Vagina (tissue), 2 donors: ENCODE measurements at places on chromosomes 12 and 14. TPM values are rescaled to one million over a fixed set of nuclear protein-coding genes. Genes with fewer than 3 reads are reported as not detected.

Gene ASCL1
- not detected for total RNA-seq

DNA sequence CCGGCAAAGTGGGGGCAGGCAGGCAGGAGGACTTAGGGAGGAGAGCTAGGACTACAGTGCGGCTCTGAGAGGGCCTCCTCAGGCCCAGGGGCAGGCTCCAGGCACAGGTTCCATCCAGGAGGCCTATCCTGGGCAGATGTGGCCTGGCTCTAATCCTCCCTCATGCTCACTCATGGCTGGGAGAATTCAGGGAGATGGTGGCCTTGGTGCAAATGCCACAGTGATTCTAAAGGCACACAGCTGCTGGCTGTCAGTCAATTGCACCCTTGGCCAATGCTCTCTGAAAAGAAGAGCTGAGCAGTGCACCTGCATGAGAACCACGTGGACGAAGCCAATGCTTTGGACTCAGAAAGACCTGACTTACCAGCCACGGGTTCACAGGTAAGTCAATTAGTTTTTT lies 89.6 kb downstream of the C12orf75 start:
- no peak for DNase-seq
- no peak overlapping the region for H3K4me3 ChIP-seq
- no peak overlapping the region for H3K27ac ChIP-seq
- H3K4me1 ChIP-seq: no peaks in the 10 kb centered on the region
- H3K27me3 ChIP-seq: no peaks in the 10 kb centered on the region

- H3K4me1 ChIP-seq: peaks cover 61% of the 10 kb centered on the region
- no peak for DNase-seq
- H3K4me3 ChIP-seq: no peak overlapping the region
- H3K36me3 ChIP-seq: no peaks in the 10 kb centered on the region
Observed at GRCh38 chr12:104180374-104180773, 35.2 kb upstream of the TXNRD1 start.

DNA sequence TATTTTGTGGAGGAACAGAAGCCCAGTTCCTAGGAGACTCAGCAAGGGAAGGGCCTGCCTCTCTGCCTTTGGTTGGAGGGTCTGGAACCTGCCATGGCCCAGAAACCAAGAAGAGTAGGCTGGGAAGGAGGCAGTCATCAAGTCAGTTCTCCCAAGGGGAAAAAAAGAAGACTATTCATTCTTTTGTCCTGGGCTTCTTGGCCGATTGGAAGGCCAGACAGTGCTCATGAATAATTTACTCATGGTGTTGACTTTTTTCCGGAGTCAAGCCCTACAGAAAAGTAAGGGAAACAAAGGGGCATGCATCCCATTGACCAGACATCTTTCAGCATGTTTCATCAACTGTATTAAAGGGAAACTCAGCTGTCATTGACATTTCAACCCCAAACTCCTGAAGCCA lies 168.1 kb downstream of the PRKCH start:
- H3K27ac ChIP-seq: no peak overlapping the region
- no peak overlapping the region for H3K4me3 ChIP-seq
- no peak for DNase-seq
- peaks cover 39% of the 10 kb centered on the region for H3K4me1 ChIP-seq

GRCh38 chr12:131123817-131124216 lies 170.1 kb downstream of the ADGRD1 start:
- H3K4me3 ChIP-seq: no peak overlapping the region
- peak; percentile 34 for DNase-seq
- no peaks in the 10 kb centered on the region for H3K4me1 ChIP-seq
- H3K27me3 ChIP-seq: no peaks in the 10 kb centered on the region
- no peaks in the 10 kb centered on the region for H3K36me3 ChIP-seq
- no peak overlapping the region for H3K27ac ChIP-seq

- no peak overlapping the region for H3K4me3 ChIP-seq
- H3K27me3 ChIP-seq: no peaks in the 10 kb centered on the region
- H3K27ac ChIP-seq: no peak overlapping the region
- no peaks in the 10 kb centered on the region for H3K4me1 ChIP-seq
- H3K36me3 ChIP-seq: no peaks in the 10 kb centered on the region
Observed at GRCh38 chr14:32770422-32770821, 168.3 kb upstream of the NPAS3 start.

GRCh38 chr12:97006585-97006984 lies 99.5 kb downstream of the NEDD1 start:
- no peak overlapping the region for H3K4me3 ChIP-seq
- no peak overlapping the region for H3K27ac ChIP-seq
- no peak for DNase-seq
- no peaks in the 10 kb centered on the region for H3K27me3 ChIP-seq
- no peaks in the 10 kb centered on the region for H3K36me3 ChIP-seq

DNA sequence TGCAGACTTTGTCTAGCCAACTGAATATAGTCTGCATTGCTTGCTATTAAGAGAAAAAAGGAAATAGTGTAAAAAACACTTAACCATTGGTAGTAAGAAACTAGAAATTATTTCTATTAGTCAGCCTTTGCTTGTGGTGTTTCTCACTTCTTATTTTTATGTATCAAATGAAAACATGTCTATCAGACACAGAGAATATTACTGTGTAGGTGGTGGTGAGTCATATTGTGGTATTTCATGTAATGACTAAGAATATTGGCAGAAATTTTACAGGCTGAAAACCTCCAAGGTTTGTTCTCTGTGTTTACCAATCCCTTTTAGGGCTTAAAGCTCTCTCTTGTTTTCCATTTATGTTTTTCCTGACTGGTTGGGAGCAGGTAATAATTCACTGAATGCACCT lies 87.2 kb downstream of the DAAM1 start:
- H3K4me3 ChIP-seq: no peak overlapping the region
- peak overlapping the region; percentile 34 for H3K27ac ChIP-seq
- no peaks in the 10 kb centered on the region for H3K36me3 ChIP-seq
- no peaks in the 10 kb centered on the region for H3K27me3 ChIP-seq
